Fibroblast of lung (primary cell): ENCODE measurements at places on chromosomes 3 and 15.
A peak's percentile ranks its signal among the peaks of the same experiment; 100 is the strongest.

GRCh38 chr3:131796558-131797198 lies 238.1 kb downstream of the CPNE4 start:
- DNase-seq = no peak

- DNase-seq = peak; percentile 62
Observed at GRCh38 chr3:4751502-4752101, 227.6 kb upstream of the BHLHE40 start.

DNA sequence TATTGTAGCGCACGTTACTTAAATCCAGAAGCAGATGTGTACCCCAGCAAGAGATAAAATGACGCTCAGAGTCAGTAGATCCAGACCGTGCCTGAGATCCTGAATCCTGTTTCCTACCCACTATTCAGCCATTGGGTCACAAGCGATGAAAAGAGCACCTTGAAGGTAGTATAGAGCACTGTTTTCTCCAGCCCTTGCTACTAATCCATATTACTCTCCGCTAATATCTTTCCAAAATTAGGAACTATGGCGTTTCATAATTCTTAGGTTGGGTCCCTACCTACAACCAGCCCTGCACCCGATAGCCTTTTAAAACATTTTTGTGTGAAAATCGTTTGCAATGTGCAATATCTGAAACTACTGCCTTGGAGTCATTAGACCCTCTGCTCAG lies 596 bp downstream of the BTD start:
- DNase-seq = no peak

DNA sequence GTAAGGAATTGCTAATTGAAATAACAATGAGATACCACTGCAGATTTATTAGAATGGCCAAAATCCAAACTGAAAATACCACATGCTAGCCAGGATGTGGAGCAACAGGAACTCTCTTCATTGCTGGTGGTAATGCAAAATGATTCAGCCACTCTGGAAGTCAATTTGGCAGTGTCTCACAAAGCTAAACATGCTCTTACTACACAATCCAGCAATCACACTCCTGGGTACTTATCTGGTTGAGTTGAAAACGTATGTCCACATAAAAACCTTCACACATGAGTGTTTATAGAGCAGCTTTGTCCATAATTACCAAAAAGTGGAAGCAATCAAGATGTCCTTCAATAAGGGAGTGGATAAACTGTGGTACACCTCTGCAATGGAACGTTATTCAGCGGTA lies 113.3 kb downstream of the SMAD6 start:
- DNase-seq = peak; percentile 95

DNA sequence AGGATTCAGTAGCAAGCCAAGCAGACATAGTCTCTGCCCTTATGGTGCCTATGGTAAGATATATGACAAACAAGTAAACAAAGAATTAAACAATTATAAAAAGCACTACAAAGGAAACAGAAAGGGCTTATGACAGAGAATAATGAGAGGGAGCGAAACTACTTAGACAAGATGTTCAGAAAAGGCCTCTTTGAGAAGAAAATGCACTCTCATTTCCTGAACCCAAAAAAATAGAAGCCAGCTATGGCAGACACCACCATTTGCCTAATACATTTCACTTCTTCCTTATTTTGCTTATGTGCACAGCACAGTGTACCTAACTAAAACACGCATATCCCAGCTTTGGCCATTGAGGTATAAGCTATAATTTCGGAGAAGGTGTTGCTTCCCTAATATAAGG lies 465.5 kb upstream of the PPP2R3A start:
- no peak for DNase-seq

GRCh38 chr3:178665747-178666146 lies 129.5 kb downstream of the KCNMB2 start:
- no peak for DNase-seq

GRCh38 chr3:155086051-155086450 lies 5.9 kb downstream of the MME start:
- DNase-seq = no peak

- no peak for DNase-seq
Observed at GRCh38 chr3:61029194-61029593, 222.1 kb downstream of the FHIT start.

DNA sequence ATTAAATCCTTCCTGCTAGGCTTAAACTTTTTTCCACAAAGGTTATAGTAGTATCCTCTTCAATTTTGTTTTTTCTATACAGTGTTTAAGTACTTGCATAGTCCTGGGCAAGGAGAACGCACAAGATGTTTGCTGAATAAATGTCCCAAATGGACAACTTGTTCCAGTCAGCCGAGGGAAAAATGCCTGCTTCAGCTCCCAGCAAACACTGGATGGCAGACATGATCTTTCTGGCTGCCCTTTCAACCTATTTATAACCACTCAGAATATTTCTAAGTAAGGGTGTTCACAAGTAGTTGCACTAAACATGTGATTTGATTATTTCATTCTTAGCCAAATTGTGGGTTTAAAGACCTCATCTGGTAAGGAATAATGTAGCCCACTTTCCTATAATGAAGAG lies 29.8 kb downstream of the GNB4 start:
- peak; percentile 22 for DNase-seq

DNA sequence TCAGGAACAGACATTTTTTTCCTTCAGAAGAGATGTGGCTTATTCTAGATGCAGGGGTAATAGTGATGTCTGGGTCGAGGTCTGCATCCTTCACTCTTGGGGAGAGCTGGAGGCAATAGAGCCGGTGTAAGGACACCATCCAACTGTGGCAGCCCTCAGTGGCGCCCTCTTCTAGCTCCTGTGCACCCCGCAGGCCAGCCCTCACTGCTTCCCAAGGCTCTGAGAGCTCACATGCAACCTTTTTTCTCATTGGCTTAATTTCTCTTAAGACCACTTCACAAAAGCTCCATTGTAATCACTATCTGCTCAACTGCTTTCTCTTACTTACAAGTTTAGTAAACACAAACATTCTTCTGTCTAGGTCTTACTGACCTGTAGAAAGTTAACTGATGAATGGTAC lies 3.9 kb upstream of the VPS8 start:
- DNase-seq = no peak

- DNase-seq = no peak
Observed at GRCh38 chr3:100521439-100521845, 29.0 kb downstream of the TMEM45A start.

DNA sequence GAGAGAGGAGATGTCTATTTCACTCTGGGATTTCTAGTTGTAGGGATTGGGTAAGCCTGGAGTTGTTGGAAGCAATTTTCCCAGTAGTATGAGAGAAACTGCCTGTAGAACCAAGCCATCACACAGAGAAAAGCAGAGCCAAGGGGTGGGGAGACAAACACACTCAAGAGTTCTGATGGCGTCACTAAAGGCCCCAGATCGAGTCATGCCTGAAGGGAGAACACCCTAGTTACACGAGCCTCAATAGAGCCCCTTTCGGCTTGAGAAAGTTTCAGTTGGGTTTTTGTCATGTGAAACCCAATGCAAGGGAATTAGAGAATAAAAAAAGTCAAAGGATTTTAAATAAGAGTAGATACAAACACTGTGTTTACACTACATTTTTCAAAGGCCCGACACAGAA lies 66.1 kb upstream of the PFN2 start:
- DNase-seq = no peak

DNA sequence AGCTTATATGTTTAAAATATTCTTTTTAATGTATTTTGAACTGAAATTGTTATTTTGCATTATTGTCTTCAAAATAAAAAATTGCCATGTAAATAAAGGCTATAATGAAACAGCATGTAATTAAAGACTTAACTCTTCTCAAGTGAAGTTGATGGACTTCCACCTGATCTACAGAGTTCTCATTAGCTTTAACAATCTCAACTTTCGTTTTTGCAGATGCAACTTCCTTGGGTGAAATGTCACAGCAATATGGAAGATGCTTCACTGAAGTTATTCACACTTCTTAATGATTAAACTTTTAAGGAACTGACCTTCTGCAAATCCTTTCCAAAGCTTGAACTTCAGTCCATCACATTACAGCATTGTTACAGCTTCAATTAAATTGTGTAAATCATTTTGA lies 63.6 kb downstream of the OSTN start:
- DNase-seq = no peak

- no peak for DNase-seq
Observed at GRCh38 chr3:100606894-100607512, 2.4 kb upstream of the ADGRG7 start.

- peak; percentile 73 for DNase-seq
Observed at GRCh38 chr3:17632401-17633100, 109.9 kb downstream of the TBC1D5 start.

GRCh38 chr3:112128843-112129727 lies 4.0 kb downstream of the GCSAM start:
- peak; percentile 13 for DNase-seq

DNA sequence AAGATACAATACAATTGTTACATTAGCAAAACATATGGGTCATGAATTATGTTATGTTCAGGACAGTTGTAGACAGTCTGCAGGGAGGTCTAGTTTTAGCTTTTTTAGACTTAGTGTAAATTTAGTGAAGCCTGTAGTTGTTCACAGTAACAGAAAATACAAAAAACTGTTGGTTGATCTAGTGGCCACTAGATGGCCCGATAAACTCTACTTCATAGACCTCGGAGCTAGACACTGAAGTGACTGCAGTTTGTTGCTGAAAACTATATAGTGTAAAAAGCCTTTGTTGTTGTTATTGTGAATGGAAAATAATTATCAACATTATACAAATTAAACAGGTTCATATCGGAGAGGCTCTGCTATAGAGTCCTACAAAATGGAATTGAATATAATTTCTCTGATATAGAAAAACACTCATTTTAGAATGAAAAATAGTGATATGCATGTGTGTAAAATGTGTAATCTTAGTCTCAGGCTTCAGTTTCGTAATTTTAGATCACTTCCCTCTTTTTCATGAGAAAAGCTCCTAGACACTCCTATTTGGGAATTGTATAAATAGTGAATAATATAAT lies 18.3 kb downstream of the MAGEL2 start:
- DNase-seq = no peak

DNA sequence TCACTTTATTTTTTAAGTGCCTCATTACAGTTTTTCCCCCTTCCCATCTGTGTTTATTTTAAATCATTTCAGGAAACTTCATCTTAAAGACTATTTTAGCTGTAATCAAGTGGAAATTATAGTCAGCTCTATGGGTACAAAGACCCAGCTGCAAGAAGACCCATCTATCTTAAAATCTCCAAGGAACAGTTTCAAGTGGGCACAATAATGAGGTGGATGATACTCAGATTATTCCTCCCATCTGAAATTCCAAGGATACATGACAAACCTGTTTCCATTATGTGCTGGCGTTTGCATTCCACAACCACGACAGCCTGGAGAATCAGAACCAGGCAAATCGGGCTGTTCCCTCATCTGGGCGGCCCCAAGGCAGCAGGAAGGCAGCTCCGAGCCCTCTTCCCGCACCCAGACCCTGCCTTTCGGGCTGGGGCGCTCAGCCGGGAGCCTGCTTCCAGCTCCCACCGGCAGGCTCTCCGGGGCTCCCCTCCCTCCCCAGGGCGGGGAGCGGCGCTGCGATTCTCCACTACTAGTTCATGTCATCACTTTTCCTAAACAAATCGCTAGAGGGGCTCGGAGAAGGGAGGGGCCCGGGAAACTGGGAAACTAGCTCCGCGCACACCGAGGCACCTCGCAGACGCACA lies at the start of gene MGLL:
Gene MGLL, minus strand, starts transcription at position 475 of the 641 bp plus-strand sequence. Its CDS starts 197 bp downstream, at position 278.
- DNase-seq = peak; percentile 44

DNA sequence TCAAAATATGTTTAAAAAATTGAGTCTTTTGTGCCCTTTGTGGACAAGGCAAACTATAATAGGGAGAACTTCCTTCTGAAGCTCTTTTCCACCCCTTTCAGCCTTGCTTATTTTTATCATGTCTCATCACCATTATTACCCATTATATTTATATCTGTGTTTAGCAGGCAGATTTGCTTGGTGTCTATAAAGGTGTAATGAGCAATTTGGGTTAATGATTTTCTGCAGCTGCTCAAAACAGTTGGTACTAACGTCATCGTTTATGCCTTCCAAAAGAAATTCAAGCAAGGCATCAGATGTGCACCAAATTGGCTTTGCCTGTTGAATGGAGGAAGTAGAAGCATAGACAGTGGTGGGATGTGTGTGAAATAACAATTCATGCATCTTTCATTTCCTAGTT lies 483.7 kb upstream of the SGO1 start:
- DNase-seq = no peak

GRCh38 chr15:54660356-54660755 lies 536.4 kb downstream of the RSL24D1 start:
- DNase-seq = no peak

DNA sequence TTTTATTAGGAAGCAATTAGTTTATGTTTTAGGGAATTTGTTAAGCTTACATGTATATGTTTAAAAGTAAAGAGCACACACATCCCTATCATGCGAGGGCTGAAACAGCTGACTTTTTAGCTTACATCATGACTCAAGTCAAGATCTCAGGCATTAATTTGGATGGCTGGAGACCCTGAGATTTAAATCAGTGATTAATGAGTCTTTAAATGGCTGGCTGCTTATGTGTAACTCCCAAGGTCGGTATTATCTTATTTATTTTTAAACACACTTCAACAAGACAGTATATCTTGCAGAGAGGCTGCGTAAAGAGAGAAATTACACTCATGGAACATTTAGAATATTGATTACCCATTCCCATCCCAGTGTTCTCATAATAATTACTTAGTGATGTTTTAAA lies 169.4 kb downstream of the KBTBD8 start:
- DNase-seq = no peak

- peak; percentile 85 for DNase-seq
Observed at GRCh38 chr15:80483725-80484161, 79.6 kb downstream of the ARNT2 start.

- no peak for DNase-seq
Observed at GRCh38 chr3:141722081-141722480, 16.0 kb upstream of the RNF7 start.

- no peak for DNase-seq
Observed at GRCh38 chr3:12327021-12327420, 38.2 kb downstream of the PPARG start.

DNA sequence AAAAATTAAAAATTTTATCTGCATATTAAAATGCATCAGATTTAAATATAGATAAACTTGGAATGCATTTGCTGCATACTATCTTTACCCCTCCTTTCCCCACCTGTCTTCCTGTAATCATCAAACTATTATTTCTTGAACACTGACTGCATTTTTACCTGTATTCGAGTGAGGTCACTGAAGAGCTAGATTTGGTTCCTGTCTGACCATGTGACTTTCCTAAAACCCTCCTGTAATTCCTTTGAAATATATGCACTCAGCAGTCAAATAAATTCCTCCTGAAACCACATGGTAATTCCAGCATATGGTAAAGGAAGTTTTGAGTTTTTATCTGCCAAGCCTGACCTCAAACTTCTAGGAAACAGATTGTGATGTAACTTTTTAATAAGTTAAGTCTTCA lies 445.6 kb upstream of the FRG2C start:
- no peak for DNase-seq

DNA sequence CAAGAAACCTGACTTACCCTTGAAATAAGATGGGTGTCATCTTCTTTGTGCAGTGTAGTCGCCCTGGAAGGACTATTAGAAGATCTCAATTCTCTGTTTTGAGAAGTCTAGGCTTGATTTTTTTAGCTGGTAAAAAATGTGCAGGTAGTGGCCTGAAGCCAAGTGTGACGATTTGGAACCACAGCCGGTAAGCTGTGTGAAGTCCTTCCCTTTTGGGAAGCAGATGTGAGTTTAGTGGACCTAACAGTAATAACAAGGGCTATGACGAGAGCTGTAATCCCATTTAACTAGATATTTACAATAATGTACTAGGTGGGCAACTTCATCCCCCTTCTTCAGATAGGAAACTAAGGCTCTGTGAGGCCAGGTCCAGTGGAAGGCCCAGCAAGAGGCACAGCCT lies 81.7 kb upstream of the MYZAP start:
- DNase-seq = no peak

GRCh38 chr3:154247806-154248415 lies 76.4 kb downstream of the DHX36 start:
- DNase-seq = no peak

- DNase-seq = peak; percentile 38
Observed at GRCh38 chr3:111895071-111895470, 36.0 kb downstream of the PHLDB2 start.
